ENCODE measurements at places on chromosomes 5 and 9. TPM values are rescaled to one million over a fixed set of nuclear protein-coding genes. Genes with fewer than 3 reads are reported as not detected.

Gene NTRK2
- total RNA-seq, result 517 TPM

Gene SLC2A6
- 21.9 TPM for total RNA-seq

Gene LYRM7
- total RNA-seq, result 32.4 TPM

Gene WHRN
- 31.7 TPM for total RNA-seq

Gene GPR21
- 11.3 TPM for total RNA-seq

Gene CARTPT
- 39.1 TPM for total RNA-seq

Gene SPEF2
- total RNA-seq, result 22.9 TPM

Gene FBN2
- total RNA-seq, result 0.86 TPM

Gene PITX1
- not detected for total RNA-seq

All from dorsolateral prefrontal cortex (tissue), 122 donors.